Panc1 (cell line): ENCODE measurements at places on chromosomes 5 and 9. TPM values are rescaled to one million over a fixed set of nuclear protein-coding genes. Genes with fewer than 3 reads are reported as not detected.

GRCh38 chr9:6418764-6419163 is 5.8 kb downstream of the UHRF2 start:
- H3K36me3 ChIP-seq = no peaks in the 10 kb centered on the region; the same call in 1 of the 2 replicates
- DNase-seq = no peak
- H3K27me3 ChIP-seq = no peaks in the 10 kb centered on the region
- H3K4me1 ChIP-seq = no peaks in the 10 kb centered on the region; the same call in 1 of the 2 replicates
- H3K4me3 ChIP-seq = no peak overlapping the region

DNA sequence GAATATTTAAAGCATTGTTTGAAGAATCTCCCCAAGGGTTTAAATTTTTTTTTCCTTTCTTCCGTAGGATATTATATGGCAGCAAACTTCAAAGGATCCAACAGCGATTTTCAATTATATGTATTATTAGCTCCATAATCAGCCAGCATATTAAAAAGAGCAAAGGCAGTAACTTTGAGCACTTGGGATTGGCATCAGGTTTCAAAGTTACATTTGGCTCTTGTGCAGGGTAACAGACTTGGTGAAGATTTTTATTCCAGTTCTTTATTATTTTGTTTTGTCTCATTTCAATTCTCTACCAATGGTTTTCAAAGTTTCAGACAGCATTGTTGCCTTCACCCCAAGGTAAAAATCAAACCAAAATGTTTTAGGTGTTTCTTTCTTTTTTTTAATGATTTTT is 116.7 kb upstream of the ZNF366 start:
- no peak for DNase-seq
- H3K36me3 ChIP-seq = no peaks in the 10 kb centered on the region

LURAP1L gene
- total RNA-seq = 6.8 TPM

DNA sequence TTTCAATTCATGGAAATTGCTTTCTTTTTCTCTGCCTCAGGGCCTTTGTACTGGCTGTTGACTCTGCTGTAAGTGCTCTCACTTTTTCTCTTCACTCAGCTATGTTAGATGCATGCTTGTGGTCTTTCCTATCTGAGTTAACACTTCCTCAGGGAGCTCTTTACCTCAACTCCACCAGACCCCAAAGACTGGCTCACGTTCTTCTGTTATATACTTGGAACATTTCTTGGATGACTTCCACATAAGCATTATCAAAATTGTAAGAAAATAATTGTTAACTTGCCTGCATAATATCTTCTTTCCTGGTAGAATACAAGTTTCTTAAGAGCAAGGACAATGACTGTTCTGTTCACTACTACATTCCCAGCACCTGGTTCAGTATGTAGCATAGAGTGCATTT is 455.9 kb downstream of the EBF1 start:
- H3K27me3 ChIP-seq = no peaks in the 10 kb centered on the region
- no peak overlapping the region for H3K27ac ChIP-seq
- no peak for DNase-seq
- H3K4me1 ChIP-seq = no peaks in the 10 kb centered on the region
- no peaks in the 10 kb centered on the region for H3K36me3 ChIP-seq

- no peak overlapping the region for H3K27ac ChIP-seq
- DNase-seq = no peak
Measured at GRCh38 chr5:159286420-159287035, 23.4 kb downstream of the UBLCP1 start.

GRCh38 chr9:98146101-98146991 is 27.3 kb upstream of the TRIM14 start:
- no peak overlapping the region for H3K27ac ChIP-seq
- no peaks in the 10 kb centered on the region for H3K27me3 ChIP-seq
- no peaks in the 10 kb centered on the region for H3K4me1 ChIP-seq
- H3K36me3 ChIP-seq = no peaks in the 10 kb centered on the region
- no peak overlapping the region for H3K4me3 ChIP-seq
- DNase-seq = no peak

- H3K4me1 ChIP-seq = peaks cover 3% of the 10 kb centered on the region; the same call in 1 of the 2 replicates
- no peak overlapping the region for H3K4me3 ChIP-seq
- H3K27ac ChIP-seq = no peak overlapping the region; the same call in 1 of the 2 replicates
Measured at GRCh38 chr5:57745029-57745428, 262.4 kb upstream of the ACTBL2 start.
